ENCODE measurements at places on chromosomes 7 and 10.
A peak's percentile ranks its signal among the peaks of the same experiment; 100 is the strongest.

GRCh38 chr10:72883861-72884260, 9.7 kb upstream of the OIT3 start:
- DNase-seq: no peak

- no peak for DNase-seq
These were observed 20.6 kb downstream of the HNRNPA2B1 start for GRCh38 chr7:26179826-26180497.

- no peak for DNase-seq
These were observed 11.3 kb downstream of the RSBN1L start for GRCh38 chr7:77707504-77707992.

GRCh38 chr7:69676247-69676646, 78.0 kb downstream of the AUTS2 start:
- no peak for DNase-seq

DNA sequence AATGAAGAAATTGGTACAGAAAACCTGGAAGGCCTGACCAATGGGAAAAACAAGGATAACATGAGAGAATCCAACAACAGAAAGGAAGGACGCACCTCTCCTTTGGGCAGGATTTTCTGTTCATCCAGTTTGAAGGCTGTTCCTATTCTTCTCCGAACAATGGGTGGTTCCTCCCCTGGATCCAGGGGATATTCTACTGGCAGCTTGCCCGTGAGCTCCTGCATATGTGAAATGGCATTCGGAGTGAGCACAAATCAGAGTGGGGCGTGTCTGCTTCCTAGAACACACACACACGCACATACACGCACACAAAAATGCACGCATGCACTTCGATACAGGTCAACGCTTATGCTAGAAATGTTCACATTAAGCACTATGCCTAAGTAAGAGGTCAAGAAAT, 83.5 kb downstream of the PRPF18 start:
- no peak for DNase-seq

- no peak for DNase-seq
These were observed 91.8 kb downstream of the SEPTIN14 start for GRCh38 chr7:55770778-55771177.

DNA sequence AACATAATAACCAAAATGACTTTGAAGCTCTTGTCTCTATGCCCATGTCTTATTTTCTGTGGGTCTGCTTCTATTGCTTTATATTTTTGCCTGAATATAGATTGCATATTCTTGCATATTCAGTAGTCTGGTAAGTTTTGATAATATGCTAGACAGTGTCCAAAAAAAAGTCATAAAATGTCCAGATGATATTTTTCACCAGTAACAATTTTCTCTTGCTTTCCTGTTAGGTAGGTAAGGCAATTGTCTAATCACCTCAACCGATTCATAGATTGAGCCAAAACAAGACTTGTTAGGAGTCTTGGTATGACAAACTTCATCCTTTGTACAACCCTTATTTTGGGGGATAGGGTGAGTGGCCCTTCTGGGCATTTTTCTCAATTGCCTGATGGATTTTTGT, 277.0 kb upstream of the NRP1 start:
- DNase-seq: no peak

- DNase-seq: peak; percentile 49
These were observed 2.2 kb upstream of the ANTXRL start for GRCh38 chr10:46284286-46285229.

- DNase-seq: no peak
These were observed 372.2 kb downstream of the EXOC4 start for GRCh38 chr7:133625046-133625445.

GRCh38 chr7:137658190-137658900, 188.4 kb downstream of the DGKI start:
- DNase-seq: no peak
